CD4-positive, alpha-beta T cell treated with Interleukin-6 for 4 hours (primary cell): ENCODE measurements at places on chromosomes 7 and 10.

- no peak for DNase-seq
Observed at GRCh38 chr10:20257422-20257821, 441.2 kb downstream of the PLXDC2 start.

GRCh38 chr10:129375912-129376311 is 91.1 kb upstream of the MGMT start:
- no peak for DNase-seq

- DNase-seq: no peak
Observed at GRCh38 chr10:94143261-94143660, 149.5 kb downstream of the PLCE1 start.

GRCh38 chr10:88379575-88379974 is 203.5 kb downstream of the RNLS start:
- DNase-seq: no peak

DNA sequence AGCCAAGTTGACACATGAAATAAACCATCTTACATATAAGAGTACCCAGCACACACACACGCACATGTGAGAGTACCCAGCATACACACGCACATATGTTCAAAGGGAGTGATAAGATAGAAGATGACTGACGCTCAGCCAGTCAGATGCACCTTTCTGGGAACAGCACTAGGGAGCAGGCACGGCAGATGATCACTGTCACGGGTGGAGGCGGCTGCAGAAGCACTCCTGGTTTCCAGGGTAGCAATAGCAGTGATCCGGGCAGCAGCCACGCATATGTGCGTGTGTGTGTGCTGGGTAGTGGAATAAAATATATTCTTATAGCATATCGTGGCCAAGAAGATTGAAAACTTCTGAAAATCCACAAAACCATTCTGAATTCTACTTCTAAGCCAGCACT is 85.8 kb upstream of the NAMPT start:
- DNase-seq: no peak

DNA sequence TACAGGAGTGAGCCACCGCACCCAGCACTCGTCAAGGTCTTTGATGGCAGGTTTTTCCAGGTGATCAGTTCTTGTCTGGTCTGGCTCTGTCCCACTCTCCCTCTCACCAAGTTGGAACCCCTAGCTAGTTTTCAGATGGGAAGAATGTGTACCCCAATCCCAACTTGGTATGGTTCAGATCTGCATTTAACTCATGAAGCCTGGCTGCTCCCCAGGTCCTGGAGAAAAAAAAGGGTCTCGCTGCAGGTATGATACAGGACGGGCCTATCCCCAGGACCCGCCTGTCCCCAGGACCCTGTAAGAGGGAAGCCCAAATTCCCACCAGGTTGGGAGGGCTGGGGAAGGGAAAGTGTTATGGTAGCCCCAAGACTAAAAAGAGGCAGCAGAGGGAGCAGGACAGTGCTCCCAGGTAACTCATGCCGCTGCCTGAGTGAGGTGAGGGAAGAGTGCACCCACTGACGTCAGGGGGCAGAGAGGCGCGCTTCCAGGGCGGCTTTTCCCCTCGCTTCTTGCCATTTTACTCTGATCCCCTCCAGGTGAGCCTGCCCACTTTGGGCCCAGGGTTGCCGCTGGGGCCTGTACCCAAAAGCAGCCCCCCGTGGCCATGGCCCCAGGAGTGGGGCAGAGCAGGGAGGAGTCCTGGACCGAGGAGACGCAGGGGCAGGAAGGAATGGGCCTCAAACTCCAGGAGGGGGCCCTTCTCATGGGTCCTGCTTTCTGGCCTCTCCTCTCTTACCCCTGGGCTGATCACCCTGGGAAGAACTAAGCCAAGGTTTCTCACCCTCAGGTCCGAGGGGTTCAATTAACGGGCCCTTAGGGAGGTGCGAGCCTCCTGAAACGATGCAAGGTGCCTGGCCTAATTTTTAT is 36.4 kb upstream of the SRRM3 start:
- DNase-seq: no peak

DNA sequence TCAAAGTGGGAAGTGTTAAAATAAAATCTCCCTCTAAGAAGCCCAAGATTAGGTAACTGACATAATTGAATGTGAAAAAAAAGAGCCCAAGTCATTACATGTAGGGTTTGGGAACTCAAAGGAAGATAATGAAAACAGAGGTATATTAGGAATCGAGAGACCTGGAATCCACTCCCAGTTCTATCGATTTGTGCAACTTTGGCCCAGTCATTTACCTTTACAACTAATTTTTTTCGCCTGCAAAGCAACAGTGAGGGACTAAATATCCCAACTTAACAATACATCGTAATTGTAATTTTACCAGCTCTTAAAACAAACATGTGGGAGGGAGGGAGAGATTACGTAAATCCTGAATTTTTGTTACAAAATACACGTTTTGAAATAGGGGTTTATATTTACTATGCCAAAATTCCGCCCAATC is 1.4 kb downstream of the MINDY3 start:
- no peak for DNase-seq

- DNase-seq: no peak
Observed at GRCh38 chr7:88127637-88128290, 92.1 kb downstream of the SRI start.

- no peak for DNase-seq
Observed at GRCh38 chr7:139660317-139661042, 117.3 kb downstream of the HIPK2 start.

GRCh38 chr10:49139846-49140195 is 6.0 kb upstream of the FAM170B start:
- DNase-seq: no peak

- no peak for DNase-seq
Observed at GRCh38 chr7:47039904-47040303, 542.0 kb downstream of the TNS3 start.

DNA sequence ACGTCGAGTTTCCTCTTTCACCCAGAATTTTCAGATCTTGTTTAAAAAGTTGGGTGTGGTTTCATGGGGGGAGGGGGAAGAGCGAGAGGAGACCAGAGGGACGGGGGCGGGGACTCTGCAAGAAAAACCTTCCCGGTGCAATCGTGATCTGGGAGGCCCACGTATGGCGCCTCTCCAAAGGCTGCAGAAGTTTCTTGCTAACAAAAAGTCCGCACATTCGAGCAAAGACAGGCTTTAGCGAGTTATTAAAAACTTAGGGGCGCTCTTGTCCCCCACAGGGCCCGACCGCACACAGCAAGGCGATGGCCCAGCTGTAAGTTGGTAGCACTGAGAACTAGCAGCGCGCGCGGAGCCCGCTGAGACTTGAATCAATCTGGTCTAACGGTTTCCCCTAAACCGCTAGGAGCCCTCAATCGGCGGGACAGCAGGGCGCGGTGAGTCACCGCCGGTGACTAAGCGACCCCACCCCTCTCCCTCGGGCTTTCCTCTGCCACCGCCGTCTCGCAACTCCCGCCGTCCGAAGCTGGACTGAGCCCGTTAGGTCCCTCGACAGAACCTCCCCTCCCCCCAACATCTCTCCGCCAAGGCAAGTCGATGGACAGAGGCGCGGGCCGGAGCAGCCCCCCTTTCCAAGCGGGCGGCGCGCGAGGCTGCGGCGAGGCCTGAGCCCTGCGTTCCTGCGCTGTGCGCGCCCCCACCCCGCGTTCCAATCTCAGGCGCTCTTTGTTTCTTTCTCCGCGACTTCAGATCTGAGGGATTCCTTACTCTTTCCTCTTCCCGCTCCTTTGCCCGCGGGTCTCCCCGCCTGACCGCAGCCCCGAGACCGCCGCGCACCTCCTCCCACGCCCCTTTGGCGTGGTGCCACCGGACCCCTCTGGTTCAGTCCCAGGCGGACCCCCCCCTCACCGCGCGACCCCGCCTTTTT is at the start of gene VIM:
Gene VIM, plus strand, starts transcription at position 151 of the 925 bp plus-strand sequence. CDS start 1,182 bp downstream, outside the sequence.
- peak; percentile 93 for DNase-seq

GRCh38 chr10:67519434-67519833 is 176.6 kb downstream of the CTNNA3 start:
- no peak for DNase-seq

DNA sequence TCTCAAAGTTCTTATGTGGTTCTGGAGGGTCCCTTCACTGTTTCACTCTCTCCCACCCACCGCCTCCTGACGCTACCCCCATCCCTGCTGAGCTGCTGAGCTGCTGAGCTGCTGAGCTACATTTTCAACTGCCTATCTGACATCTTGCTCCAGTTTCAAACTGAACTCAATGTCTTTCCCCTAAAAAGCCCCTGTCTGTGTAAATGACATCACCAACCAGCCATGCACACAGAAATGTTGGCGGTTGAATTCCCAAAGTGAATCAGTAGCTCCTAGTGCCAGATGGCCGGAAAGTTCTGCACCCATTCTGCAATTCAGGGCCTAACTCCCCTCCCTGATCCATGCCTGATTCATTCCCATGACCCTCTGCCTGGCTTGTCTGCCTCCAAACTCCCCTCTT is 71.2 kb downstream of the WNT2 start:
- no peak for DNase-seq

- no peak for DNase-seq
Observed at GRCh38 chr10:108275895-108276685, 1111.6 kb upstream of the SORCS1 start.

GRCh38 chr10:116385994-116386809 is 41.4 kb upstream of the PNLIPRP3 start:
- DNase-seq: no peak

- no peak for DNase-seq
Observed at GRCh38 chr10:60353519-60354258, 36.0 kb downstream of the ANK3 start.

GRCh38 chr10:132541129-132541528 is 3.5 kb downstream of the INPP5A start:
- DNase-seq: no peak

DNA sequence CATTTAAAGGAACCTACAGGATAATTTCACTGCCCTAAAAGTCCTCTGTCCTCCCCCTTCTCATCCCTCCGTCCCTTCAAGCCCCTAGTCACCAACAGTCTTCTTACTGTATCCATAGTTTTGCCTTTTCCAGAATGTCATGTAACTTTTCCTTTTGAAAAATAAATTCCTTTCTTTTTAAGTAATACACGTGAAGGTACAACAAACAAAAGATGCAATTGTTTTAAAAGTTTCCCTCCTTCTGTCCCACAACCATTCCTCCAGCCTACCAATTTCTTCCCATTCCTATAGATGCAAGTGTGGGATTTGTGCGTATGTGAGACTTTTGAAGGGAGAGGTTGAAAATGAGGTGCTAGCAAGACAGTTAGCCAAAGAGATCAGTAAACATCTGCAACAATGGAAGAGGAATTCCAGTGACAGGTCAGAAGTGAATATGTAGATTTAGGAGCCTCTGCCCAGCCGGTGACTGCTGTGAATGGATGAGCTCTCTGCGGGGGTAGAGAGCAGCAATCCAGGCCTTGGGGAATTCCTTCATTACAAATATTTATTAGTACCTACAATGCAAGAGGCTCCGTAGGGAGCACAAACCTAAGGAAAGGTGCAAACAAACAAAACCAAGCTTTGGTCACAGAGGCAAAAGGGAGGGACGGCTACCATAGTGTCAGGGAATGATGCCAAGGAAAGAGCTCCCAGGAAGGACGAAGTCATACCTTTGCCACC is 243.6 kb downstream of the SKIDA1 start:
- DNase-seq: no peak

- no peak for DNase-seq
Observed at GRCh38 chr7:29485339-29486190, 78.1 kb upstream of the PRR15 start.

DNA sequence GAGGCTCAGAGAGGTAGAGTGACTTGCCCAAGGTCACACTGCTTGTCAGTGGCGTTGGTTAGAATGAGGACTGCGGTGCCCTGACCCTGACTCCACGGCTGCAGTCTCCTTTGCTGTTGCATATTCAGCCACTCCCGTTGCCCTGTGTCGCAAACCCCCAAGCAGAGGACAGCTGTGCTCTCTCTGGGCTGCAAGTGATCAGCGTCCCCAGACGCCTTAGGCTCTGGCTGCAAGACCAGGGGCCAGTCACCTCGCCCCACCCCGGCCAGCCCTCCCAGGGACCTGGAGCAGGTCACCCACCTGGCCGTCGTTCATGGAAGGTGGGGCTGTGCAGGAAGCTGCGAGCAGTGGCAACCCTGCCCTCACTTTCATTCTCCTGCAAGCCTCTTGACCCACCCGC is 51.7 kb upstream of the NANOS1 start:
- no peak for DNase-seq

DNA sequence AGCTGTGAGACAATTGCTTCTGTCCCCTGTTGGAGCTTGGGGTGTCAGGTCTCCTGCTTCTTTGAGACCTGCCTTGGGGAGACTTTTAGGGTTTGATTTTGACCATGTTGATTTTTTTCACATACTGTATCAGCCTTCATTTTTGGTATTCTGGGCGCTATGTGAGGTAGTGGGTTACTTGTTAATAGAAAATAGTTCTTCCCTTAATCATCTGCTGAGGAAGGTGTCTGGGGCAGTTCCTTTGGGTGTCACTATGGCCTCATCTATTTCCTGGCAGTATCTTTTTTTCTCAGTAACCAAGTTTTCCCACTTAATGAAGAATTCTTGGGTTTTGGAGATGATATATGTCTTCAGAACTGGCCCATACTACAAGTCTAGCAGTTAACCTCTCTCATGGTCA is 4.6 kb upstream of the NOLC1 start:
- no peak for DNase-seq

DNA sequence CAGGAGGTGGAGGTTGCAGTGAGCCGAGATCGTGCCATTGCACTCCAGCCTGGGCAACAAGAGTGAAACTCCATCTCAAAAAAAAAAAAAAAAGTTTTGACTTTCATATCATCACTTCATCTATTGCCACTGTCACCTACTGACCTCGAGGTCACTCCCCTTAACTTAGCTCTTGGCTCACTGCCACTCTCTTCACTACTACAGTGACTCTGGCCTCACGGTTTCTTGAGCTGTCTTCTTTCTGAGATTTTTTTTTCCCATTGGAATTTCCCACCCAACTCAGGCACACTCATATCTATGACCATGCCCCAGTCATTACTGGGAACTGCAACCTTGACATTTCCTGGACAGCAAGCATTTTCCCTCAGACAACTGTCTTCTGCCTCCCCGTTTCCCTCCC is 42.6 kb upstream of the C7orf33 start:
- no peak for DNase-seq

DNA sequence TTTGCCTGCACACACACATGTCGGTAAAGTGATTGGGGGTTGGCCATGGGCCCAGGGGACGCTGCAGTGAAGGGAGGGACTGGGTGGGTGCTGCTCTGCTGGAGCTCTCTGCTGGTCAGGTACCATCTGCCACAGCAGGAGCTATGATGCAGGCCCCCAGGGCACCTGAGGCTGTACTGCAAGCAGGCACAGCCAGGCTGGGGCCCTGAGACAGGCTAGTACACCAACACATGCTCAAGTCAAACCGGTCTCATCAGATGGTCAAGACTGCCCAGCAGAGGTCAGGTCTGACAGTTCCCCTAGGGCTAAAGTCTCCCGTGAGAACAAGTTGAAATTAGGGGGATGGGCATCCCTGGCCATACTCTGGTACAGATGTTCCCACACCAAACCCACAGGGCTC is 118.3 kb upstream of the THSD7A start:
- DNase-seq: no peak

- DNase-seq: no peak
Observed at GRCh38 chr10:33681595-33681994, 347.1 kb upstream of the NRP1 start.

- no peak for DNase-seq
Observed at GRCh38 chr10:79020015-79020491, 48.7 kb upstream of the ZMIZ1 start.

GRCh38 chr7:22445140-22445743 is 54.7 kb downstream of the STEAP1B start:
- no peak for DNase-seq

- no peak for DNase-seq
Observed at GRCh38 chr10:7937315-7937945, 117.1 kb upstream of the GATA3 start.
